ENCODE measurements at places on chromosomes 4 and X. TPM values are rescaled to one million over a fixed set of nuclear protein-coding genes. Genes with fewer than 3 reads are reported as not detected.

Gene GPRASP2
- total RNA-seq, result 12.6 TPM

GRCh38 chr4:103773691-103774231 lies 54.0 kb upstream of the TACR3 start:
- no peak for DNase-seq

DNA sequence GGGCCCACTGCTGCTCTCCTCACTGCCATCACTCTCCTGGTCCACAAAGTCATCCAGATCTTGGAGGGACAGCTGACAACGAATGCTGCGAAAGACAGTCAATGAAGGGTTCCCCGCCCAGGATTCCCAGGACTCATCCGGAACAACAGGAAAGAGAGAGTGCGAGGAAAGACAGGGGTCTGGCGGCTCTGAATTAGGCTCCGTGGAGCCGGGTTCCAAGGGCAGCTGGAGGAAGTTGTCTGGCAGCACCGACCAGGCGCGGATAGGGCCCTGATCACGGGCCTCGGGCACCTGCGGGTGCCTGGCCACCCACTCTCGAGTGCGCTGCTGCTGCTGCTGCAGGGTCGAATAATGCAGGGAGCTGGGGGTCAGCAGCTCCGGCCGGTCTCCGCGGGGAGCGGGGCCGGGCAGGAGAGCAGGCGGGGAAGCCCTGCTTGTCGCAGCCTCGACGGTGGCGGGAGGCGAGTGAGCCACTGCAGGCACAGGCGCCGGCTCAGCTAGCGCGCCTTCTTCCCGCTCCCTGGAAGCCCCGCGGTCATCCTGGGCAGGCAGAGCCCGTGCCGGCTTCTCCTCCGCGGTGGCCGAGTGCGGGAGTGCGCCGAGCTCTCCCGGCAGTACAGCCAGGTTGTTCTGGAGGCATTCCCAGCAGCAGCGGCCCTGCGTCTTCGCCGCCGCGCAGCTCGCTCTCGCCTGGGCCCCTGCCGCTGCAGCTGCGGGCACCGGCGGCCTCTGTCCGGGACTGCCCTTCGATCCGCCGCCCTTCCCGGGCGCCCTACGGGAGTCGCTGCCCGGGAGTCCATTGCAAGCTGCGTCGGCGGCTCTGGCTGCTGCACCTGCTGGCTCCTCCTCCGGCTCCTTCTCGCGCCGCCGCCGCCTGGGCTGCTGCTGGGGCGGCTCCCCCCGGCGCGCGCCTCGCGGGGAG lies 1.1 kb downstream of the SOWAHB start:
- DNase-seq, result no peak

DNA sequence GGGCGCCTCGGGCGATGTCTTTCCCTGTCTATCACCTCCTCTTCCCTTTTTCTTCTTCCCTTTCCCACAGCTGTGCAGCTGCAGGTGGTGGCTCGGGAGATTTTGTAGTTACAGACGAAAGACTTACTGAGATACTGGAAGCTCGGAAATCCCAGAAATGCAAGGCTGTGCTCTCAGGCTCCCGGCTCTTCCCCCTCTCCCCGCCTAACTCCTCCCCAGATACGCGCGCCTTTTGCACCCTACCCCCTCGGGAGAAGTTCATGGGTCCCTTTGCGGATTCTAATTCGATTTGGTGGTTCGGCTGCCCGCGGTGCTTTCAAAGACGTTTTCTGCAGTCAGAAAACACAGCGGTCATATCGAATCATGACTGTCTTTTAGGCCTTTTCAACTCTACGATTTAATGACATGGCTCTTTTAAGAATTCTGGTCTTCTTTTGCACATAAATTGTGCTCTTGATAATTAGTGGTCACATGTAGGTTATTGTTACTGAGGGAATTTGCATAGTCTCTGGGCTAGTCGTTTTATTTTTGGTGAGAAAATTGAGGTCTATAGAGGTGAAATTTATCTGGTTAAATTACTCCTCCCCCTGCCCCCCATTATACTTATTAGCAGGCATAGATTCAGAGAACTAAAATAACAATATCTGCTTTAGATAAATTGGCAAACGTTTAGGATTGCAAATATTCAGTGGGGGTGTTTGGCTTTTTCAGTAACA lies 1.6 kb downstream of the SEPTIN11 start:
- peak; percentile 49 for DNase-seq

DNA sequence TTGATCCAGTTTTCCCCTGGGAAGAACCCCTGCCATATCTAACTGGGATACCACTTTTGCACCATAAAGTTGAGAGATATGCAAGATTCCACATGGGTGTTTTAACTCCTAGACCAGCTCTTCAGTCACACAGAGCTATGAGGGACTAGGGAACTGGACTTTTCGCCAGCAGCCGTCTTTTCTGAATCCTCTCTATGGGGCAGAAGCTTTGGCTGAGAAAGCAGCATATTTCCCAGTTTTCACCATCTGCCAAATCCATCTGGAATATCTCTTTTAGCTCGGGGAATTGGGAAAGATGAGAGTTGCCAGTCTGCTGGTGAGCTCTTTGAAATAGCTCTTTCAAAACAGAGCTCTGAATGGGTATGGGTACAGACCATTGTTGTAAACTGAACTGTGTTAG lies 20.9 kb downstream of the APOOL start:
- no peak for DNase-seq

Measured in LHCN-M2 (cell line).